RPMI8226 (cell line): ENCODE measurements at places on chromosomes 4 and X.

DNA sequence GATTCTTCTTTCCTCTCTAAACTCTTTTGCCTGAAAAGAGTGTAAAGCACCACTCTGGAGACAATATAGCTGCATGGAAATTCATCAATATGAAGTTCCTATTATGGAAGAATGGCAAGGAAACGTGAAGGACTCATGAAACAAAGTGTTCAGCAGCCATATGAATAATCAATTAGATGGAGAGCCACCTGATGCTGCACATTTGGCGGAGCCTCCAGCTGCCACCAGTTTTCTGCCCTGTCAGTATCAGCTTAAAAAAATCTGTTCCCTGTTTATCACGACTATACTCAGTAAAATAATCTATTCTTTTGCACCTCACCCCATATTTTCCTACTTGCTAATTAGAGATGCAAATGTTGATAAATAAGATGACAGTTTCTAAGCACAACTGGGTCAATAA lies 276.0 kb downstream of the UNC5C start:
- no peak for DNase-seq

DNA sequence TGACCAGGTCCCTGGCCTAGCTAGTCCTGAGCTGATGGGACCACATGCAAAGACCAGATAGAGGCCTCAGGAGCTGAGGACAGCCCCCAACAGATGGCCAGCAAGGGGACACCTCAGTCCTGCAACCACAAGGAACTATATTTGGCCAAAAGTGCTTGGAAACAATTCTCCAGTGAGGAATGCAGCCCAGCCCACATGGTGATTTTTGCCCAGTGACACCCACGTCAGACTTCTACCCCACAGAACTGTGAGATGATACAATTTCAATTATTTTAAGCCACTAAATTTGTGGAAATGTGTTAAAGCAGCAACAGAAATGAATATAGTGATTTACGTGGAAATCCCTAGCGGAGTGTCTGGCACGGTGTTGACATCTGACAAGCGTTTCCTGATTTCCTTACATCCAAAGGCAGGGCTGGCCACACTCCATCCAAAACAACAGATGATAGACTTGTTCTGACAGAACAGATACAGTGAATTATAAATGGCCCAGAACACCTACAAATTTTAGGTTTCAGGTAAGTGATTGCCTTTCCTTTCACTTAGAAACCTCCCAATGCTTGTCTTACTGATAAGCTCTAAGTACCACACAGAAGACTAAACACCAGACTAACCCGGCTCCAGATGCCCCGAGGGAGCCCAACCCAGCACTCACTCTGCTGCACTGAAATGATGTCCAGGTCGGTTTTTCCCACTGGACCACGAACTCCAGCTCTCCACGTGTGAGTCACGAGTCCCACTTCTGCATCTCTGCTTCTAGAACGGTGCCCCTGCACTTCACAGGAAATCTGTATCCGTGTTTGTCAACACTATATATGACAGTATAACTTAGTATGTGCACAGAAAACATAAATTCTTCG lies 5.8 kb downstream of the AFAP1 start:
- DNase-seq, result no peak

- no peak for DNase-seq
Measured at GRCh38 chrX:30779453-30780030, 109.5 kb downstream of the TAB3 start.

DNA sequence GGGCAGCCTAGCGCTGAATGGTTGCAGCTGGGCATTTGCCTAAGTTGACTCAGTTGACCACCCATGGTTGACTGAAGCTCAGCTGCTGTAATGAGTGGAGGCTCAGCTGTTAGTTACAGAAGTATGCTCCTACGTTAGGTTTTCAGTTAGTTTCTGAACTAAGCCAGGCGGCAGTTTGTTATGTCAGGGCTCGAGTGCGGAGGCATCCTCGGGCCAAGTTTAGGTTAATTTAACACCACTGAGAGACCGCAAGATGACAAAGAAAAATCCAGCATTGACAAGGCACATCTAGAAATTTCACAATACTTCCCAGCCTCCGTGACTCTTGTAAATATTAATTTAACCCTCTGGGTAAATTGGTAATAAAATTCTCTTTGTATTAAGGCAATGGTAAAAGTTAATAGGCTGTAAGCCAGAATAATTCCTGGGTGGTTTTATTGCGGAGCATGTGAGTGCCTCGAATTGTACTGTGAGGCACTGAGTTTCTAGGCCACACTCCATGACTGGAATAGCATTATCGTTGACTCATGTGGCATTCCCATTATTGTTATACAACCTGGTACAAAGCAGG lies 33.1 kb upstream of the CDKN2AIP start:
- no peak for DNase-seq

DNA sequence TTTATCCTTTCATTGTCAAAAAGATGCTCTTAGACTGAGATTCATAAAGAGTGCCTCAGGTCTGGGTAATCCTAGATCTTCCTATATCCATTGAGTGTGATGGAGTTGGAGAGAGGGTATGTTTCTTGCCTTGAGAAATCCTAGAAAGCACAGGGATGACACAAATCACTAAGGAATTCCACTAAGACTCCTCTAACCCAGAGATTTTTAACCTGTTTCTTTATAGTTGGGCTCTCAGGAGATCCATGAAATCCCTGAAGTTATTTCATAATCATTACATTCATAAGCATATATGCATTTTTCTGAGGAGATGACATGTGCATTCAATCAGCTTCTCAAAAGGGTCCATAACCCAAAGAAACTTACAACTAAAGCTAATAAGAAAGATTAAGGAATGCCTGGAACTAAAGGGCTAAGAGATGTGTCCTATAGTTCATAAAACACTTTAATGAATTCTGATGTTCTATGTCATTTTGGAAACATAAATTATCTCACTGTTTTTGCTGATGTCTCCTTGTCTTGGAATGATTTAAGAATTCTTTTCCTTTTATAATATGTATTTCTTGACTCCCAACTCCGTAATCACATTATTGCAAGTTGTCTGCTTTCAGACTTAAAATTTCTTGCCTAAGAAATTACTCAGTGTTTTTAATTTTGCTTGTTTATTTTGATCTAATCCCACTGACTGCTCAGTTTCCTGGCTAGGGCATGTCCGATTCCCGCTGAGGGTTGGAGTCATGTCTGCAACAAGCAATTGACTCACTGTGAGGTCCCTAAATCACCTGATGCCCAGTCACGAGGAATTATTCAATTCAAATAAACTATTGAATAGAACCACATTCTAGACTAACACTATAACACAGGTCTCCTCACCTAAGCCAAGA lies 2.8 kb upstream of the AMTN start:
- no peak for DNase-seq

DNA sequence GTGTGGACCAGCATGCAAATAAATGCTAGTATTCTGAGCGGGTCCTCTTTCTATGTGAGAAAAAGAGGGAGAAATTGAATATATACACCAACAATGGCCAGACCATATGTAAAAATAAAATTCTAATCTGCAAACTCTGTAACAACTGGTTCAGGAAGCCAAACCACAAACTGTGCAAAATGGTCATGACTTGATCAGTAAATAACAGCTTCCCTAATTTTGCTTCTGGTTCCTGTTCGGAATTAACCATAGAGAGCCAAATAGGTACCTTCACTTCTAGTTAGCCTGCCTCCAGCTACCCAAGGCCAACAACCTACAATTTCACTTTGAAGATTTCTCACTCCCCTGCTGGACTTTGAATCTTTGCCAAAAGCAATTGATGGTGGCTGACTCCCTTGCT lies 1313.2 kb downstream of the ADGRL3 start:
- no peak for DNase-seq

- DNase-seq, result no peak
Measured at GRCh38 chrX:33156152-33156726, 55.1 kb downstream of the DMD start.

DNA sequence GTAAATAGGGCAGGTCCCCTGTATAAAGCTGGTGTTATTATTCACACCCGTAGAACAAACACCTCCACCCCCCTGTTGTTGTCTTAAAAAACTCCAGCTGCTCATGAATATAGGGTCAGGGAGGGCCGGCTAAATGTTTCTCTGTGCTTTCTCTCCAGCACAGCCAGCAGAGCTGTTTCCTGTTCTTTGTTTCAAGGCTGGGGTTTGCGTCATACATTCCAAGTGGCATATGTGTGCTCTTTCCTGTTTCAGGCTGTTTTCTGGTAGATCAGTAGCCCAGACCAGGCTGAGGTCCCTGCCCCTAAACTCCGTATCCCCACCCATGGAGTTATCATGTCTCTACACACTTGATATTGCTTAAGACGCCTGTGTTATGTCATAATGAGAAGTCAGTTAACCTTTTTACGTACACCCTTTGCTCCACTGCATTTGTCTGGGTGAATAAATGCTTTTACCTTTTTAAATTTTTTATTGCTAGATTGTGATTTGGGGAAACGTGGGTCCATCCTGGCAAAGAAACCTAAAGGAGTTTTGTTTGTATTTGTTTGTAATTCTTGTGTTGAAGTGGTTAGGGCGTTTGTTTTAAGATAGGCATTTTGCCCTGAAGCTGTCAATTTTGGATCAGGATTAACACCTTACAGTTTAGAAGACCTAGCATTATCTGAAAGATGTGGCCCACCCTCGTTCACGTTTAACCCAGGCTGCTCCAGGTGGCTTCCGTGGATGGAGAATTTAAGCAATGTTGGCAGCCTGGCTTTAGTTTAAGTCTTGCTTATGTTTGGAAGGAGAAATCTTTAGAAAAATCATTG lies 3.3 kb downstream of the KLF3 start:
- DNase-seq, result peak; percentile 79

- DNase-seq, result no peak
Measured at GRCh38 chrX:65241059-65241721, 264.9 kb upstream of the ZC4H2 start.

GRCh38 chr4:44632089-44632488 lies 19.3 kb downstream of the YIPF7 start:
- DNase-seq, result no peak

GRCh38 chr4:2255501-2256155 lies 6.3 kb downstream of the MXD4 start:
- DNase-seq, result no peak

GRCh38 chr4:87092389-87093141 lies 127.9 kb downstream of the KLHL8 start:
- DNase-seq, result peak; percentile 22

- DNase-seq, result peak; percentile 73
Measured at GRCh38 chrX:40651620-40652223, 4.4 kb upstream of the CXorf38 start.

GRCh38 chr4:96149894-96150293 lies 310.0 kb downstream of the PDHA2 start:
- DNase-seq, result no peak

DNA sequence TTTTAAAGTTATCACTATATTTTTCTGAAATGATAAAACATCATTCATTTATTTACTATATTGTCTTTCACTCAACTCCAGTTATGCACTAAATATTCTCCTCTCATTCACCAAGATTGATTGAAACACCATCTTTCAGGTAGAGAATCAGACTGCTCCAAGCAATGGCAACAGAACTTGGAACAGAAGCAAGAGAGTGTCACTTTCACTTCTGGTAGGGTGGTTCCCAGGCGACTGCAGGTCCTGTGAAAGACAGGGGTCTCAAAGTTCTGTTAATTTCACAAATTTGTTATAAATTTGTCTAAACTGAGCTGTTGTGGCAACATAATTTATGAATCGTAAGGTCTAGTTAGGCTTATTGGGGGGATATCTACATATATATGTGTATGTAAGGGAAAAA lies 47.8 kb downstream of the RHOH start:
- no peak for DNase-seq

DNA sequence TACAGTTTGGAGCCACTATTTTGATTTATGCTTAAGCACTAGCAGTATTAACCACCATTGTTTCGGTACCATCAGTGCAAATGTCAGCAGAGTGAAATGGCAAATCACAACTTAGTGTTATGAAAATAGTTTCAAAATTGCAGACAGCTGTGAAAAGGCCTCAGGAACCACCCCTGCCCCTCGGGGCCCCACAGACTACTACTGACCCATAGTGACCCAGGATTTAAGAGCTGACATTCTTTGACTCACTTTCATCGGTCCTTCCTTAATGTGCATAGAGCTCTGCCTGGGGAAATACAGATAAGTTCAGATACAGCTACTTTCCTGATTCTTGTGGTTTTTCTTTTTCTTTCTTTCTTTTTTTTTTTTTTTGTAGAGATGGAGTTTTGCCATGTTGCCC lies 3.3 kb upstream of the BBS7 start:
- DNase-seq, result no peak

- DNase-seq, result no peak
Measured at GRCh38 chrX:2962381-2962780, 33.2 kb upstream of the ARSD start.

- no peak for DNase-seq
Measured at GRCh38 chr4:100799761-100800539, 282.1 kb upstream of the EMCN start.

DNA sequence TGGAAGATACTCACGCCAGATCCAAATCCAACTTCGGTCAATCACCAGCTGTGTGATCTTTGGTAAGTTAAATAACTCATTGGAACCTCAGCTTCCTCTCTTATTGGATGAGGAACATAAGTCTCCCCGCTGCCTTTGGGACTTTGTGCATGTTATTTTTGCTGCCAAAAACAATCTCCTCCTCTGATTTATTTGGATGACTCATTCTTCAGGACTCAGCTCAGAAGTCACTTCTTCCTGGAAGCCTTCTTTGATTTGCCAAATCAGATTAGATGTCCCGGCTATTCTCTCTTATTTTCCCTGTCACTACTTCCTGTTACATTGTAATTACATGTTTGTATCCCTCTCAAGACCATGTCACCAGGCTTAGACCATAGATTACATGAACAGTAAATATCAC lies 138.0 kb upstream of the BOD1L1 start:
- no peak for DNase-seq

GRCh38 chrX:149371986-149372385 lies 133.1 kb downstream of the IDS start:
- DNase-seq, result no peak

DNA sequence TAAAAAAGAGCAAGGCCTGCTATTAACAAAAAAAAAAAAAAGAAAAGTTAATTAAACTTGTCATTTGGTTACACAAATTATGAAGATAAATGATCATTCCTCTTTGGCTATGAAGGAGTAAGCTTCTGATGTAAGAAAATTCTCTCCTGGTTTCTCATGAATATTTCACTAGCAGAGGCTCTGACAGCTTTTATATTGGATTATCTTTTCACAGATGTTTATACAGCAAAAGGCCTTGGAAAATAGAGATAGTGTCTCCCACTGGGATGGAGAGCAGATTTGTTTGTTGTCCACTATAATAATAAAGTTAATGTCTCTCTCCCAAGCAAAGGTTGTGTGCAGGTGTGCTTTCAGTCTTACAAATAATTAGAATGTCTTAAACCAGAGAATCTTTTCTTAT lies 40.7 kb upstream of the PDGFC start:
- DNase-seq, result no peak

- no peak for DNase-seq
Measured at GRCh38 chr4:107600983-107601382, 119.1 kb downstream of the PAPSS1 start.

- DNase-seq, result no peak
Measured at GRCh38 chr4:68256284-68256683, 10.8 kb upstream of the TMPRSS11B start.

GRCh38 chrX:45351478-45351877 lies 150.8 kb upstream of the DIPK2B start:
- DNase-seq, result no peak

GRCh38 chr4:63492515-63492914 lies 916.7 kb downstream of the TECRL start:
- peak; percentile 30 for DNase-seq

- DNase-seq, result no peak
Measured at GRCh38 chr4:153790500-153790865, 1.6 kb upstream of the SFRP2 start.
